T-helper 1 cell (primary cell): ENCODE measurements at places on chromosomes 13 and 19.

GRCh38 chr13:112747256-112747655 is 57.4 kb downstream of the ATP11A start:
- no peak for DNase-seq

GRCh38 chr19:23991170-23991569 is 76.5 kb downstream of the ZNF726 start:
- no peak for DNase-seq

DNA sequence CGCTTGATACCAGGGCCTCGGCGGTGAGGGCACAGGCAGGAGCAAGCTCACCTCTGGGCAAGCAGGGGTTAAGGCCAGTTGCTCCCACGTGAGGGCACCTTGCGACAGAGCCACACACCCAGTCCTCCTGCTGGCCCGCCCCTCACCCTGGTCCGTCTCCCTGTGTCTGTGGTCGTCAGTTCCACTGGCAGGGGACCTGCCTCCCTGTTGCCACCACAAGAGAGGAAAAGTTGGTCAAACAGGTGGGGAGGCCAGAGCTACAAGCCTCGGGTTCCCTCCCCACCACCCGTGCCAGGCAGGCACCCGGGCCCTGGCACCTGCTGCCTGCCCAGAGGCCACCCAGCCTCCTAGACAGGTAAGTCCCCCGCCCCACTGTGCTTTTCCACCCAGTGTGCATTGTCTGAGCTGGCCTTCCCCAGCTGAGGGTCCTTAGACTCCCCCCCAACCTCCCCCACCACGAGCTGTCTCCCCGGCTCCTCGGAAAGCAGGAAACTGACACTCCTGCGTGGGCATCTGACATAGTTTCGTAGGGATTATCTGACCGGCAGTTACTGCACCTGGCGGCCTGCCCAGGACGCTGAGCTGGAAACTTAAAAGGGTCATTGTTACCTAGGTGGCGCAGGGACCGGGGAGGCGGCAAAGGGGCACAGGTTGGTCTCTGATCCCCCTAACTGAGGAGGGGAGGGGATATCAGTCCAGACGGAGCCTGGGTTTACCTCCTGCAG is at the start of gene TJP3:
Gene TJP3, plus strand, starts transcription at position 178 of the 725 bp plus-strand sequence. CDS start 20,049 bp downstream, outside the sequence.
- no peak for DNase-seq

- no peak for DNase-seq
Measured at GRCh38 chr19:21705393-21705792, 62.0 kb downstream of the ZNF100 start.

DNA sequence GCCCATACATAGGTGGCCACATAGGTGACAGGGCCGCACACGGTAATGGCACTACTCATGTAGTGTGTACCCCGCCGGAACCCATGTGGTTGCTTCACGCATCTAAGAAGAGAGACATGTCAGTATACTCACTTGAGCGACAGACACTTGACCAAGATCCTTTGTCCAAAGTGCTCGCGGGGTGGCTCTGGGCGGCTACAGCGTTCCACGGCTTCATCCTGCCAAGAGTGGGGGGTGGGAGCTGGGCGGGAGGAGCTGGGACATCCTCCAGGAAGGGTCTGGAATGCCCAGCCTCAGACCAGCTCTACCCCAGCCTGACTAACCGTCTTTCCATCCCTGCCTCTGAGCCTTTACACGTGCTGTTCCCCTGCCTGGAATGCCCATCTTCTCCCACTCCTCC is 8.5 kb downstream of the ANGPTL8 start:
- no peak for DNase-seq

DNA sequence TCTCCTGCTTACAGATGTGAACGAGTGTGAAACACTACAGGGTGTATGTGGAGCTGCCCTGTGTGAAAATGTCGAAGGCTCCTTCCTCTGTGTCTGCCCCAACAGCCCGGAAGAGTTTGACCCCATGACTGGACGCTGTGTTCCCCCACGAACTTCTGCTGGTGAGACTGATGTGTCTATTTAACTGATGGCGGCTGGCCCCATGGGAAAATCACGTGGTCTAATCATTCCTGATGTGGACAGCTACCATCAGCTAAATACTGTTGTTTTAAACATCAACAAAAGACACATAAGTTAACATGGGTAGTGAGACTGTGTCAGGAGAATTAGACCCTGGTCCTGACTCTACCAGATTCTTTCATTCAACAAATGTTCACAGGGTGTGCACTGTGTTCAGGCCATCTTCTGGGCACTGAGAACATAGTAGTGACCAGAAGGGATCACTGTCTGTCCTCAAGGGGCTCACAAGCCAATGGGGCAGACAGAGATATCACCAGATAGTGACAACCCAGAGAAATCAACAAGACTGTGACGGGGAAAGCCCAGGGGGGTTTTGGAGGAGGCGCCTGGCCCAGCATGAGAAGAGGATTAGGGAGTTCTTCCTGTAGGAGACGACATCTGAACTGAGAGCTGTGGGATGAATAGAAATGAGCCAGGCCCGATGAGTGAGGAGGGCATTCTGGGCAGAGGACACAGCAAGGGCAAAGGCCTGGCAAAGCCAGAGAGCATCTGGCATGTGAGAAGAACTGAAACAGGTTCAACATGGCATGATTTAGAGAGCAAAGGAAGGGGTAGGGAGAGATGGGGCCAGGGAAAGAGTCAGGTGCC is 18.4 kb downstream of the LTBP4 start:
- DNase-seq: no peak

GRCh38 chr19:21680026-21680425 is 87.4 kb downstream of the ZNF100 start:
- no peak for DNase-seq

- no peak for DNase-seq
Measured at GRCh38 chr19:1355568-1356507, 27.9 kb upstream of the NDUFS7 start.

- DNase-seq: no peak
Measured at GRCh38 chr19:15841875-15842569, 26.6 kb upstream of the OR10H1 start.

DNA sequence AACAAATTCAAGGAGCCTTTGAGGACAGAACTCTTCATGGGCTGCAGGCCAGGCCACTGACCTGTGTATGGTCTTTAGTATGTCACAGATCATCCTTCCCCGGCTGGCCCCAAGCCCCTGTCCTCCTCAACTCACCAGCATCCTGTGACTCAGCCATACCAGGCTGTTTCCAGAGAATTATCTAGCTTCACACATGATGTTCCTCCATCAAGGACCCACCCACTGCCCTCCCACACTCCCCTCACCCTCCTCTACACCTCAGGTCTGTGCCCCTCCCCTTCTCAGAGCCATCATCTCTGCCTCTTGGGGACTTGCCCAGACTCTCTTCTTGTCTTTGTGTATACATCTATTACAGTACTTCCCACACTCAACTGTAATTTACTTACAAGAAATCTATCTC is 14.7 kb downstream of the DCT start:
- no peak for DNase-seq

- DNase-seq: no peak
Measured at GRCh38 chr19:34458677-34459076, 22.9 kb upstream of the WTIP start.

GRCh38 chr13:100600461-100600860 is 11.9 kb upstream of the GGACT start:
- DNase-seq: no peak

GRCh38 chr13:101453784-101454201 is 1.3 kb downstream of the ITGBL1 start:
- DNase-seq: no peak

DNA sequence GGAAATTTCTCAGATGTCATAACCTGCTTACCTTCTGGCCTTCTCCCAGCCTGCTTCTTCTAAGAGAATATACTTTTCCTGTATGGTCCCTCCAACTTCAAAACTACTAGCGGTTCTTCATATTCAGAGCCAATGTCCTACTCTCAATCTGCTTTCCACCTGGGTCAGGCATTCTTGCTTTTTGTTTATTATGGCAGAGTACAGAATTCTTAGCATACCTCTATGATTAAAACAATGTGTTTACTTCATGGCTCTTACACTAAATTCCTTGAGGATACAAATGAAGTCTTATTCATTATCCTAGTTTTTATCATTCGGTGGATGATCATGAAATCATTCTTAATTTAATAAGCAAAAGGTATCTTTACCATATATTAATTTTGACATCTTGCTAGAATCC is 484.2 kb upstream of the SLITRK1 start:
- no peak for DNase-seq

DNA sequence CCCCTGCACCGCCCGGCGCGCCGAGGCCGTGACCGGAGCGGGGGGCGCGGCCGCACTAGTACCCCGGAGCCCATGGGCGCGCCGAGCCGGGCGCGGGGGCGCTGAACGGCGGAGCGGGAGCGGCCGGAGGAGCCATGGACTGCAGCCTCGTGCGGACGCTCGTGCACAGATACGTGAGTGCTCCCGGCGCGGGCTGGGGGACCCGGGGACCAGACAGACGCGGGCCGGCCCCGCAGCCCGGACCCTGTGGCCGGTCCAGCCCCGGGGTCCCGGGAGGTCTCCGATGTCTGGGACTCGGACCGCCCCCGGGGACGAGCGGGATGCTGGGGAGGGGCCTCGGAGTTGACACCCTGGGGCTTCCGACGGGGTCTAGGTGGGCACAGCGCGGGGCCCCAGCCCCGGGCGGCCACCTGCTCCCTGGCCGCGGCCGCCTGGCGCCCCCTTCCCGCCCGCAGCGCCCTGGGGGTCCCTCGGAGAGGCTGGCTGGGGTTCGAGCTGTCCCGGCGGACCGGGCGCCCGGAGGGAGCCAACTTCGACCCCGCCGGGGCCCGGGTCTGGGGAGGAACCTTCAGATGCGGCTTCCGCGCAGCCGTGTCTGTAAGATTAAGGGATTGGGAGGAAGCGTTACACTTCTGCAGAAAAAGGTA is 568 bp downstream of the ATP11A start:
- DNase-seq: no peak

DNA sequence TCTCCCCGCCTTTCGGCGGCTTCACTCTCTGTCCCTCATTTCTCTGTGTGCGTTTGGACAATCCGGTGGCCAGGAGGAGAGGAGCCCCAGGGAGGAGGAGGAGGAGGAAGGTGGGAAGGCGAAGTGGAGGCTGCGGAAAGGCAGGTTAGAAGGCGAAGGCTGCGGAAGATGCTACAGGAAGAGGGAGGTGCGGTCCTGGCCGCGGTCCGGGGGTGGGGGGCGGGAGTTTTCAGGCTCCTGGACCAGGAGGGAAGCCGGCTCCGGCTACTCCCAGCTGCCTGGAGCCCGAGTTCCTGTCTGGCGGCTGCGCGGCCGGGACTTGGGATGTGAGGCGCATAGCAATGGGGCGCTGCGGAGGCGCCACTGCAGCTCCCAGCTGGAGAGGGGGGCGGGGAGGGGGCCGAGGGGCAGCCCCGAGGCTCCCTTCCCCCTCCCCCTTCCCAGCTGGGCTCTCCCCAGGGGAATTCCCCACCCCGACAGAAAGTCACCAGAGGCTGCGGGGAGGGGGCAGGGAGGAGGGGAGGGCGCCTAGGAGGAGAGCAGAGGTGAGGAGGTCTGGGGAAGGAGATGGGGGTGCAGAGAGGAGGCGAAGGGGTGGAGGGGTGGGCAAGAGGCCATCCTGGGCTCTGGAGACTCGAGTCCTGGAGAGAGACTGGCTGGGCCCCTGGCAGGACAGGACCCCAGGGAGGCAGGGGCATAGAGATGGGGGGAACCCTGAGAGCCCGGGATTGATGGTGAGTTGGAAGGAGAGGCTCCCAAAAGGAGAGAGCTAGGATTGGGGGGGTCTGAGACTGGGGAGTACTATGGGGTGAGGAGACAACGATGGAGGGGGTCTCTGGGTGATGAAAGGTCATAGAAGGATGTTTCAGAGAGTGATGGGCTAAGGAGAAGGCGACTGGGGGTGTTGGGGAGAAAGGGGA is 2.0 kb downstream of the LRRC4B start:
- DNase-seq: no peak

DNA sequence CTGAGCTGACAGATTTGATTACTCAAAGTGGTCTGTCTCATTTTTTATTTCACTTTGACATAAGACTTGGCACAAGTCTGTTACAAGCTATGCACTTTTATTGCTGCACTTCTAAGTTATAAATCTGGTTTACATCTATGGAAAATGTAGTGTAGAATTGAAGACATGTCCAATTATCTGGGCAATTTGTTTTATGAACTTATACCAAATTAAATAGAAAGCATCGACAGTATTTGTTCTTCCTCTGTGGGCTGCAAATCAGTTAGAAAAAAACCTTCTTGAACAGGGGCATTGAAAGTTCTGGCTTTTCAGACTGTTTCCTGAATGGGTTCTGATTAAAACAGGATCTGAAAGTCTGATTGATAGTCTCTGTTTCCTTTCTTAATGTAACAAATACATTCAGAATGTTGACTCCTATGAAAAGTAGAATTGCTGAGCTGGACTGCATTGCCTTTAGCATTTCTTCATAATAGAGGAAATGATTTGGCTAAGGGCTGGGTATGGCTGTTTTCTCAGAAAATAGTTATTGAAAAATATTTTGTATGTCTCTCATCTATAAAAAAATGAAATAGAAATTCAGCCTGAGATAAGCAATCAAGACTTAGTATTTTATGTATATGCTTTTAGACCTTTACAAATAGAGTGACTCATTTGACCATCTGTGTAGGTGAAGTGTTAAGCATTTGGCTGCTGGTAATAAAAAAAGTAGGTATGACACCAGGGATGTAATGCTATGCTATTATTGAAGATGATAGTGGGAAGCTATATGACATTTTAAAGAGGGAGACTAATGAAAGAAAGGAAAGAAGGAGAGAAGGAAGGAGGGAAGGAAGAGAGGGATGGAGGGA is 210.9 kb upstream of the SPRY2 start:
- no peak for DNase-seq

GRCh38 chr13:113901642-113902041 is 37.8 kb upstream of the GAS6 start:
- no peak for DNase-seq

DNA sequence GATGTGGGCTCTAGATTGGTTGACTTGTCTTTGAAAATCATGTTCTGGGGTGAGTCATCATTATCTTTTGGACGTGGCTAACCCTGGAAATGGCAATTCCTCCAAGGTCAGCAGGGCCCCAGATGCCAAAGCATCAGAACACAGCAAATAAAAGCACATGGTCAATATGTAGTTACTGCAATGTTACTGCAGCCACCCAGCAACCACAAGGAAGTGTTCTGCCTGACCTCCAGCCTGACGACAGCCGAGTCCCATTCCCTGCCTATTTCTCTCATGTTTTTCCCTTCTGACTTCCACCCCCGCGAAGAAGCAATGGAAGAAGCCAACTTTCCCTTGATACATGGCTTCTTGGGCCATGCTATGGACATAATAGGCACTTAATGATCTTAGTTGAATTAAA is 577.9 kb downstream of the IRS2 start:
- no peak for DNase-seq

DNA sequence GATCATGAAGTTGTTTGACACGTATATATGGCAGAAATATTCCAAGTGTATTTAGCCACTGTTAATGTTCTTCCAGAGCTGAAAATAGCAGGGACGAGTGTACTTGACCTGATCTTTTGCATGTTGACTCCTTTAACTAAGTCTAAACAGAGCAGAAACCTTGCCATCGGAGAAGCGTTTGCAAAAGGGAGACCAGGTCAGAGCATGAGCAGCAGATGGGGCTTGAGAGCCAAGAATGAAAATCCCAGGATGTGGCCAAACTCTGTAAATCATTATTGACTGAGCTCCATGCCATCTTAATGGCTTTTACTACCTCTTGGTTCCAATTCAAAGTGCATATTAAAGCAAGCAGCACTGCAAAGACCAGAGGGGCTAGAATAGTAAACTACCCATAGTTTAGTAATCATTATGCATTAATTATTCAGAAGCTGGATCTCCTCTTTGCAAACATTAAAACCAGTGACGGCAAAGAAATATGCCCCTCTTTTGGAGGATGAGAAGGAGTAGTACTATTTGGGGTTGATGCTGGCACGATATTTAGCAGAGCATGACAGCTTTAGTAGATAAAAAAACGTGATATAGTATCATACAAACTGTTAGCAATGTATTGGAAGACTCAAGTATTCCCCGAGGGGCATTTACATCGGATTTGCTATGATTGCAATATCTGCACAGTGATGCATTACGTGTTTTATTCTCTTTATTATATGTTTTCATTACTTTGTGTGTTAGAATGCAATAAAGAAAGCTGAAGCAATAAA is 55.7 kb downstream of the FAM216B start:
- no peak for DNase-seq
